Neural crest cell (in vitro differentiated cells): ENCODE measurements at places on chromosomes 5 and 9.

DNA sequence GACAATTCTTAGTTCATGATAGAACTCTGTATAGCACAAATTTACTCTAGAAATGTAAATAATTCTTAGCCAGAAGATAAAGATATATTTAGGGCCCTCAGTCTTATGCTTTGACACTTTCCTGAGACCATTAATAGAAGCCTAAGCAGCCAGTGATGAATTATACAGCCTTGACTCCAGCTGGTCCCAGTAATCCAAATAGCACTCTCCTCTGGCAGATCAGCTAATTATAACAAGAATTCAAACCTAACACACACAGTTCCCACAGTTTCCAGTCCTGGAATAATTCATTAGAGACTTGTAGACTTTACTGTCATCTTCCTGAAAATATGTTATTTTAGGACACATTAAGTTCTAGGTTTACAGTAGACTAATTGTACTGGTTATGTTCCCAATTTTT, 50.4 kb downstream of the SHOC1 start:
- no peak for DNase-seq

GRCh38 chr9:137426018-137426681, 3.0 kb downstream of the NOXA1 start:
- no peak for DNase-seq

DNA sequence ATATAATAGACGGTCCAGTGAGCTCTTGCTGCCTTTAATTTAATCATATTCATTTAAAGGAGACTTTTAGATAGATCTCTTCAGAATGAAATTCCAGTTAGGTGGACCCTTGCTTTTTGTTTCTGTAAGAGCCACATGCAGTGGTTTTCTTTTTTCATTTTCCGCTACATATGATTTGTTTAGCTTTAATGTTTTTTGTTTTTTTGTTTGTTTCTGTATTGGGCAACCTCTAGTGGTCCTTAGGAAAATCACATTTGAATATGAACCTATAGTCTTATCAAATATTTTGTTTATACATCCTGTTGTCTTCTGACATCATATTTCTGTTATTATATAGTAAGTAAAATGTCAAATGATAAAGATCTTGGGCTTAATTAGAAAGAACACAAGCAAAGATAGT, 150.8 kb downstream of the HACD4 start:
- DNase-seq, result no peak

- DNase-seq, result no peak
Measured at GRCh38 chr5:109078448-109078847, 330.8 kb downstream of the FER start.

- DNase-seq, result no peak
Measured at GRCh38 chr9:77848897-77849296, 182.7 kb downstream of the GNAQ start.

DNA sequence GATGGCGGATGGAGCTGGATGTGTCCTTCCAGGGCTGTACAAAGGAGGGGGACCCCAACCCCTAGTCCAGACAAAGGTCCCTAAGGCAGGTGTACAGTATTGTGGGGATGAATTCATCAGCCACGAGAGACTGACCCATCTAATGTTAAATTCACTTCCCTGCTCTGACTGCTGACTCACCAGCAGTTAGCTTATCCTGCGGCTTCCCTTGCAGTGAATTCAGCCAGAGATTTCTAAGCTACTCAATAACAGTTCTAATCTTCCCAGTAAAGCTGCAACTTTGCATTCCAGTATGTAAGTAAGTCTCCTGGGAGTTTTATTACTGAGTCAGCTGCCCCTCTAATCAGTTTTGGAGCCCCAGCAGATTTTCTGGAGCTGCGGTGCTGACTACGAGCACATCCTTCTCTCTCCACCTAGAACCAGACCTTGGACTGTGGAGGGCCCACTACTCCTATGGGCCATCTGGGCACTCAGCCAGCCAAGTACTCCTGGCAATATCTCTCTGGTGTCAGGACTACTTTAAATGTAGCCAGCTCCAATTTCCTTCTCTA, 16.1 kb downstream of the B4GALT1 start:
- no peak for DNase-seq
